ENCODE measurements at places on chromosomes 2 and 18. TPM values are rescaled to one million over a fixed set of nuclear protein-coding genes. Genes with fewer than 3 reads are reported as not detected.

- H3K27me3 ChIP-seq, result peaks cover 55% of the 10 kb centered on the region
- H3K27ac ChIP-seq, result no peak overlapping the region
- no peaks in the 10 kb centered on the region for H3K36me3 ChIP-seq
- H3K4me3 ChIP-seq, result no peak overlapping the region
- DNase-seq, result no peak
Measured at GRCh38 chr2:218896501-218897393, 16.1 kb downstream of the WNT10A start.

GRCh38 chr18:28903306-28903705, 726.4 kb upstream of the CDH2 start:
- no peak for DNase-seq
- H3K27ac ChIP-seq, result no peak overlapping the region
- no peaks in the 10 kb centered on the region for H3K4me1 ChIP-seq
- no peaks in the 10 kb centered on the region for H3K36me3 ChIP-seq

- DNase-seq, result no peak
- no peak overlapping the region for H3K4me3 ChIP-seq
- no peaks in the 10 kb centered on the region for H3K36me3 ChIP-seq
- no peak overlapping the region for H3K27ac ChIP-seq
- no peaks in the 10 kb centered on the region for H3K4me1 ChIP-seq
Measured at GRCh38 chr2:234797566-234798250, 154.1 kb upstream of the SH3BP4 start.

Gene SERPINB2
- 3.9 TPM for total RNA-seq

DNA sequence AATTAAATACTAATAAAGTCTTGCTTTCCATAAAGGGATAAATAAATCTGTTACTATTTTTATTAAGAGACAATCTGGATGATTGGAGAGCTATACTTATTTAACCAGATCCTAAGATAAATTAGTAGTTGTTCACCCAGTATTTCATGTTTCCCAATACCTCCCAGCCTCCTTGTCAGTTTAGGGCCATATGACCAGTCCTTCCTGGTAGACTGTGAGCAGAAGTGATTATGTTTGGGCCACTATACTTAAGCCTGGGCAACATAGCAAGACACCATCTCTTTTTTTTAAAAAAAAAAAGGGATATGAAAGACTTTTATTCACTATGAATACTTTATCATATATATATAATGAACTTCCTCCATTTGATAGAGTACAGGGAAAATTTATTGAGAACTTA, 48.8 kb upstream of the PPM1B start:
- H3K36me3 ChIP-seq, result no peaks in the 10 kb centered on the region
- DNase-seq, result no peak

Gene MEIS1
- 119 TPM for total RNA-seq

Gene TFPI
- 111 TPM for total RNA-seq

Data from fibroblast of lung (primary cell).